ENCODE measurements at places on chromosomes 2 and 18.

DNA sequence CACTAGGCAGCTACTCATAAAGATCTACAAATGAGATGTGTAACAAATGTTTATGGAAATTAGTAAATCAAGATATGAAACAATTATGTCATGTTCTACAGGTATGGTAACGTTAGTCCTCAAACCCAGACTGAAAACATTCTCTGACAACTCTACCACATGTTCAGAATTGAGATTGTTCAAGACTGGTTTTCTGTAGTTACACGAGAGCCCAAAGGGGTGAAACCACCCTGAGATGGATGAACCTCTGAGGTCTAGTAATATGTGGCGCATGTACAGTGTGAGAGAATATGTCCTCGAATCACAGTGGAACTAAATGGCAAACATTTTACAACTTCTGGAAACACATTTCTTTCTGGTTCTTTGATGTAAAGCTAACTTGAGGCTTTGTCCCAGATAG lies 614.3 kb downstream of the ZEB2 start:
- DNase-seq, result peak; percentile 6

DNA sequence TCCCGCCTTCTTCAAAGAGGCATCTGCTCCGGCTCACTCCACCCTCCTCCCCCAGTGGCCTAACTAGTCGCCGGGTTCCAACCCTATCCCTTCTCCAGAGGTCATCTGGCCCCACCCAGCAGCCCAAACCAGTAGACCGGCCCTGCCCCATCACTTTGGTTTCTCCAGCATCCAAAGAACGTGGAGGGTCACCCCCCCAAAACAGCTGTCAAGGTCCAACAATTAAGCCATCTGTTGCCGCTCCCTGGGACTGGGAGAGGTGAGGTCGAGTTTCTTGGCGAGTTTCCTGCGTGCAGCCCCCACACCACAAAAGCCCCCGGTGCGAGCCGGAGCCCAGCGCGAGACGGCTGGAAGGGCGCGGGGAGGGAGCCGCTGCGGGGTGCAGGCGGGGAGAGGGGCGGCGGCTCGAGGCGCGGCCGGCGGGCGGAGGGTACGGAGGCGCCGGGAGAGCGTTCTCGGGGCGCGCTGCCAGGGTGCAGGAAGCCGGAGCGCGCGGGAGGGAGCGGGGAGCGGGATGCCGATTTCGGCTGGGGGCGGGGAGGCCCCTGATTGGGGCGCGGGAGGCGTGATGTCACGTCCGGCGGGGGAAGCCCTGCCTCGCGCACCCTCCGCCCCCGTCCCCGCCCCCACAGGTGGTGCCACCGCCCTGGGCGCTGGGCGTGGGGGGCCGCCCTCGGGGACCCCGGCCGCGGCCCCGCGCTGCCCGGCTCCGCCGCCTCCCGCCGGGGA lies 571 bp upstream of the GPC1 start:
- DNase-seq, result peak; percentile 92

DNA sequence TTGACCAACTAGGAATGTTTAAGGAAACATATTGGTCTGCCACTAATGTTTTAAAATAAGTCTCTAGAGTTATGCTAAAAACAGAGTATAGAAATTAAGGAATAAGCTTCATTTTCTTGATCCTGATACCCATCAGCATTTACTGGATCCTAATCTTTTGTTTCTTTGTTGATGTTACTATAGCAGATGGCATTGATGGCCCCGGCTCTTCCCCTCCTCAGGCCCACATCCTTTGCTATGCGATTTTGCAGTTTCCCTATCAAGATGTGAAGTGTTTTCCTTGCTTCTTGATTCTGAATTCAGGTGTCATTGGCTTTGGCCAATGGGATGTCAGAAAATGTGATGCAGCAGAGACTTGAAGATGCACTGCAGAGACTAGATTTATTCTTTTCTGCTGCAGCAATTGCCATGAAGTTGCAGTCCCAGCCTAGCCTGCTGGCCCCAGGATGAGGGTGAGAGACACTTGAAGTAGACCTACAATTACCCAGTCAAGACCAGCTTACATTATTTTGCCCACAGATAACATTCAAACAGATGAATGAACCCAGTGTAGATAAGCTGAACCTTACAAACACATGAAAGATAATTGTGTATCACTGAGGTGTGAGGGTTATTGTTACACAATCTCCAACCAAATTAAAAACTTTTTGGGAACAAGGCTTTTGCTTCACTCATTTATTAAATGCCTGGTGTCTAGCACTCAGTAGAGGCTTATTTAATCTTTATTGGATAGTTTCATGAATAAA lies 115.2 kb upstream of the ITGA4 start:
- DNase-seq, result no peak

GRCh38 chr2:3610881-3611505 lies 16.1 kb downstream of the COLEC11 start:
- DNase-seq, result no peak

GRCh38 chr2:136510244-136510643 lies 255.1 kb upstream of the THSD7B start:
- DNase-seq, result no peak

DNA sequence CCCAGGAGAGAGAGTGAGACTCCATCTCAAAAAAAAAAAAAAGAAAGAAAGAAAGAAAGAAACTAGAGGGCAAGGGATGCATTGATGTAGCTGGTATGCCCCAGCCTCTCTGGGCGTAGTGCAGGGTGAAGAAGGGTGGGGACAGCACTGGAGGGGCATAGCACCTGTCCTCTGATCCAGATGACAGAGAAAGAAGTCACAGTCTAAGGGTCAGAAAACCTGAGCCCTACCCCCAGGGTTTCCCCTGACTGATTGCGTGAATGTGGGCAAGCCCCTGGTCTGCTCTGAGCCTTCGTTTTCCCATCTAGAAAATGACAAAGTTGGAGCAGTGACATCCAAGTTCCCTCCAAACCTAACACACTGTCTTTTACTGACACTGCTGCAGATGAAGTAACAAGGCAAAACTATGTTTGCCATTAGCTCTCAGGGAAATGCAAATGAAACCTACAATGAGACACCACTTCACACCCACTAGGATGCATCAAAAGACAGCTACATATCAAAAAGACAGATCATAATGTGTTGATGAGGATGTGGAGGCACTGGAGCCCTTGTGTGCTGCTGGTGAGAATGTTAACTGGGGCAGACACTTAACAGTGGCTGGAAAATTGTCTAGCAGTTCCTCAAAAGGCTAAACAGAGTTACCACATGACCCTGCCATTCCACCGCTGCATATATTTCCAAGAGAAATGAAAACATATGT lies 19.5 kb upstream of the YWHAQ start:
- DNase-seq, result no peak

DNA sequence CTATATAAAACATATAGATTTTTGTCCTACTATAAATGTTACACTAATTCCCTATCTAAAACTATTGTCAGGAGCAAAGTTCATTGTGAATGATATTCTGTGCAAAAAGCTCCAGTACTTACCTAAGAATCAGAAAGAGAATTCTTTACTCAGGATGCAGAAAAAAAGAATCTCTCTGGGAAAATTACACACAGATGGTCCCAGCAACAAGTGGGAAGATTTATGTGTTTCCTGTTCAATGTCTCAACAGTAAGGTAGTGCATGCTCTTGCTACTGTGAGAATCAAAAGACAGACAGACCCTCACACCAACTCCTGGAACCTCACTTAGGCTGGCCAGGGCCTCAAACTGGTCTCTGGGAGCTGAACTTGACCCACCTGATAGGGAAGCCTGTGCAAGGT lies 11.2 kb upstream of the NAPG start:
- no peak for DNase-seq

DNA sequence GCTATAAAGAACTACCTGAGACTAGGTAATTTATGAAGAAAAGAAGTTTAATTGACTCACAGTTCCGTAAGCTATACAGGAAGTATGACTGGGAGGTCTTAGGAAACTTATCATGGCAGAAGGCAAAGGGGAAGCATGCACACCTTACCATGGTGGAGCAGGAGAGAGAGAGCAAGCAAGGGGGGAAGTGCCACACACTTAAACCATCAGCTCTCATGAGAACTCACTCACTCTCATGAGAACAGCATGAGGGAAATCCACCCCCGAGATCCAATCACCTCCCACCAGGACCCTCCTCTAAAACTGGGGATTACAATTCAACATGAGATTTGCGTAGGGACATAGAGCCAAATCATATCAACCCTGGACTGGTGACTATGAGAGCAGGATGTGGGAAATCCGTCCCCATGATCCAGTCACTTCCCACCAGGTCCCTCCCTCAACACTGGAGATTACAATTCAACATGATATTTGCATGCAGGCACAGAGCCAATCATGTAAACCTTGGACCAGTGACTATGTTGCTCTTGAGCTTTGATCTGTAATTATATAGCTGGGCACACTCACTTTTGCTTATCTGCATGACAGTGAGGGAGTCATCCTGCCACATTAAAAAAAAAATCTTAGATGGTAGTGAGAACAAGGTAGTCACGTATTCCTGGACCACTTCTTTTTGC lies 12.9 kb downstream of the ADAM23 start:
- no peak for DNase-seq

GRCh38 chr2:240302041-240302440 lies 133.4 kb upstream of the GPC1 start:
- DNase-seq, result no peak

- no peak for DNase-seq
These were observed 48.6 kb downstream of the CYB5A start for GRCh38 chr18:74243127-74243526.

DNA sequence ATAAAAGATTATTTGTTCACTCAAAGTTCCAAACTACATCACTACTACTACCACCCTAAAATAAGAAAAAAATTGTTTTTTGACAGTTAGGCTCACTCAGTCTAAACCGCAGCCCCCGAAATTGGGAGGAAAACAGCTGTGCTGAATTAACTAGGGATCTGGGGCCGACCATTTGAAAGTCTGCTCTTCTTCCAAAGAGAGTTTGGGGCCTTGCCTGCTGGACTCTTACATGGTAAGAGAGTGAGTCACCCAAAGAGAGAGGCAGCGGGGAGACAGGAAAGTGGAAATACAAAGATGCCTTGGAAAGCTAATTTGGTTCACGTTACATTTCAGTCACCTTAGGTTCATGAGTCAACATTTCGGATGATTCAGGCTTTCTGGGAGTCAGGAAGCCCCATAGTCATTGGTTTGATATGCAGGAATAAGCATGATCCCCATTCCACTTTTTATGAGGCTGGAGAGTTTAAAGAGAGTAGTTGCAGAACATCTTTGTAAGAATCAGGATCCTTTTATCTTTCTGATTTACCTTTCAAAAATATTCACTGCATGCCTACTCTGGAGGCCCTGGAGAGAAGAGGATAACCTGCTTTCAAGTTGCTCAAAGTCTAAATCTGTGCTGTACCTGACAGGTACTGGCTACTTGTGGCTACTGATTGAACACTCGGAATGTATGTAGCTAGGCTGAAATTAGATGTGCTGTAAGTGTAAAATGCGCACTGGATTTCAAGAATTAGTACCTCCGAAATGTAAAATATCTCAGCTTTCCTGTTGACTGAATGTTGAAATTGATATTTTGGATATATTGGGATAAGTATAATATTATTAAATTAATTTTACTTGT lies 995 bp upstream of the RTN4 start:
- peak; percentile 41 for DNase-seq

GRCh38 chr2:72716601-72717000 lies 109.2 kb downstream of the EXOC6B start:
- DNase-seq, result no peak

- no peak for DNase-seq
These were observed 83.9 kb upstream of the ODC1 start for GRCh38 chr2:10531874-10532637.

DNA sequence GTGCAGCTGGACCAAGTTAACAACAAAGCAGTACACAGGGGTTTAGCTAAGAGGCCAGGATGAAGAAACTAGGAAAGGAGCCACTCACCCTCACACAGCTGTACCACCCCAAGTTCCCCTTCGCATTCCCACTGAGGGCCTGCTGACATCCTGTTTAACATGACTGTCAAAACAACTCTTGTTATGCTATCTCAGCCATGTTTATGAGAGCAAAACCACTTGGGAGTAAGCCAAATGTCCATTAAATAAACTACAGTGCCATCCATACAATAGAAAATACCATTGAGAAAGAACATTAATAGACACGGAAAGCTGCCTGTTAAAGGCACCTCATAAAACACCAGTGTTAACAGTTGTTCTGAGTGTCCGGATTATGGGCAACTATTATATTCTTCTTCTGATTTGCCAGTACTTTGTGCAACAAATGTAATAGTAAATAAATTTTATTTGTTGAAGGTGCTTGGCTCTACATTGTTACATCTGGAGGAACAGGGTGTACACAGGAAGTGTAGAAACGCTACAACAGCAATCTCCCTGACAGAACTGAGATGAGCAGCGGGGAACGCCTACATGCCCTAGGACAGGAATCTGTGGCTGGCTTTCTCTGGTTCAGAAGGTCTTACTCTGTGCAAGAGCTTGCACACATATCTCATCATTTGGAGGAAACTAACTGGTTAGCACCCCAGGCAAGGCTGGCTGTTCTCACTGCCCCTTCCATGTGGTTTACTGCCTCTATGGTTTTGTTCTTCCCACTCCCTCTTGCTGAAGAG lies 85.6 kb downstream of the EHD3 start:
- peak; percentile 64 for DNase-seq

- DNase-seq, result no peak
These were observed 126.1 kb downstream of the GALNT1 start for GRCh38 chr18:35707674-35708073.

DNA sequence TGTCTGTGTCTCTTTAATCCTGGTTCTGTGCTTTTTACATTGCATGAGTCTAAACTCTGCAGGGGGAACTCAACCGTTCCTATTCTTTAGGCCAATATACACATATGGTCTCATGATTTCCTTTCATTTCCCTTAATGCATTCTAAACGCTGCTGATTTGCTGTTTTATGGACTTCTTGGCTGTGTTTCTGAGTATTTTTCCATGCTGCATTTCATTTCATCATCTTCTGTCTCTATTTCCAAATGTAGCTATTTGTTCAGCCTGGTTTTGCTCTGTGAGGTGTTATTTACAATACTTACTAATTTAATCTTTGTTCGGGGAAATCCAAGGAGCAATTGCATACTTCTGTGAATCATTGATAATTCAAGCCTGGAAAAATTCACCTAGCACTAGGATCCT lies 897.2 kb downstream of the TSN start:
- DNase-seq, result no peak

GRCh38 chr18:52344881-52345280 lies 4.9 kb downstream of the DCC start:
- no peak for DNase-seq

- DNase-seq, result no peak
These were observed 113.9 kb downstream of the CCDC74A start for GRCh38 chr2:131641414-131642206.

DNA sequence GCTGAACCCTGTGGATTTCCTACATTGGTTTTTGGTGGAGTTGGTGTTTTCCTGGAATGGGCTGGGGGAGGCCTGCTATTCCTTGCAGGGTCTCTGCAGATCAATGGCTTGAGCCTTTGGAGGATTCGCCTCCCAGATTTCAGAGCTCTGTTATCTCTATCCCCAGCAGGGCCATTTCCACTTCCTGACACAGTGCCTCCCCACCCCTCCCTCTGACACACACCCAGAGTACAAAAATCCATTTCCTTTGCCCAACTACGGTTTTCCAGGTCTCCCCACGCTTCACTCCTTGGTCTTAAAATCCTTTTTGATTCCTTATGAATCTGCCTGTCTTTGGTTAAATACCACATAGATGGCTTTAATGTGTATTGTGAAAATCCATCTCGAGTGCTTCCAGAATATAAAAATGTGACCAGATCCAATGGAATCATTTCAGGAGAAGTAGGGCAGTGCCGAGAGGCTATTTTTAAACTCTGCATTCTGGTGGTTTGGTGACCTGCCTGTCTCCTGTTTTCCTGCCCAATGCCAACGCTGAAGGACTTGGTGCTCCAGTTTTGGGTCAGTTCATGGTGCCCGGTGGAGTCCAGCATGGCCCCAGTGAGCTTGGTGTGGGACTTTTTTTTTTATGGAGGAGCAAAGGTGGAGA lies 60.9 kb downstream of the ARL4C start:
- DNase-seq, result no peak

GRCh38 chr2:107430006-107430405 lies 396.7 kb upstream of the RGPD4 start:
- no peak for DNase-seq

All from activated CD4-positive, alpha-beta T cell treated with anti-CD3 and anti-CD28 coated beads, Interleukin-2, amount 50 U/mL, for 16 hours (primary cell).